ENCODE measurements at places on chromosomes 4 and X. TPM values are rescaled to one million over a fixed set of nuclear protein-coding genes. Genes with fewer than 3 reads are reported as not detected.

GRCh38 chr4:15451181-15451865 lies 18.4 kb upstream of the CC2D2A start:
- DNase-seq, result no peak

- no peak for DNase-seq
Observed at GRCh38 chr4:147093206-147093605, 147.5 kb upstream of the TTC29 start.

- no peak for DNase-seq
Observed at GRCh38 chr4:165297626-165298025, 29.8 kb upstream of the MSMO1 start.

DNA sequence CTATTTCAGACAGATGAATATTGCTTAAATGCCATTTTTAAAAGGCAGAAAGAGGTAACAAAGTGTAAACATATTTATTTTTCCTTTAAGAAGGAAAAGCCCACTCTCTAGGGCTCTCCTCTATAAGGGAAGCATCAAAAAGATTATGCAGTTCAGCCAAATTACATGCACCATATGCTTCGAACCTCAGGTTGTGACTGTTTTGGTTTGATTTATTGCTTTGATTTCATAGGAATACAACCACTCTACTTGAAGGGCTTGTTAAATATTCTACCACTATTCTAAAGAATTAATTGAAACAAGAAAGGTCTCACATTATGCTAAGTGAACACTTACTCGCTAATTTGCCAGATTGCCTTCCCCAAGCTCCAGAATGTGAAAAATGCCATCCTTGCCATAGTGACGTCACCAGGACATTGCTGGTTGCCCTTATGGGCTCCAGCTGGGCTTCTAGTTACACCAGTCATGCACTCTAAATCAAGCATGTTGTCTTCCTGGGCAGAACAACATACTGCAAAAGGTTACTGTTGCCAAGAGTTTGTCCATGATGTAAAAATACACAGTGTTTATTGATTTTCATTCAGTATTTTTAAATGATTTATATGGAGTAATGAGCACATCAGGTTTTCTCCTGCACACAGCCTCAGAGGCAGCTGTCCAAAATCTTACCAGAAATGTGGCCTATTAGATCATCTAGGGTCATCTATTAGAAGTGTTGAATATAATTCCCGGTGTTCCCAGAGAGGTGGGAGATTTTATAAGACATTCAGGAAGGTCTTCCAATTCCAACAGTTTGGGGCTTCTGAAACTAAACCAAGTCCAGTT lies 164.4 kb upstream of the RAPGEF2 start:
- DNase-seq, result no peak

DNA sequence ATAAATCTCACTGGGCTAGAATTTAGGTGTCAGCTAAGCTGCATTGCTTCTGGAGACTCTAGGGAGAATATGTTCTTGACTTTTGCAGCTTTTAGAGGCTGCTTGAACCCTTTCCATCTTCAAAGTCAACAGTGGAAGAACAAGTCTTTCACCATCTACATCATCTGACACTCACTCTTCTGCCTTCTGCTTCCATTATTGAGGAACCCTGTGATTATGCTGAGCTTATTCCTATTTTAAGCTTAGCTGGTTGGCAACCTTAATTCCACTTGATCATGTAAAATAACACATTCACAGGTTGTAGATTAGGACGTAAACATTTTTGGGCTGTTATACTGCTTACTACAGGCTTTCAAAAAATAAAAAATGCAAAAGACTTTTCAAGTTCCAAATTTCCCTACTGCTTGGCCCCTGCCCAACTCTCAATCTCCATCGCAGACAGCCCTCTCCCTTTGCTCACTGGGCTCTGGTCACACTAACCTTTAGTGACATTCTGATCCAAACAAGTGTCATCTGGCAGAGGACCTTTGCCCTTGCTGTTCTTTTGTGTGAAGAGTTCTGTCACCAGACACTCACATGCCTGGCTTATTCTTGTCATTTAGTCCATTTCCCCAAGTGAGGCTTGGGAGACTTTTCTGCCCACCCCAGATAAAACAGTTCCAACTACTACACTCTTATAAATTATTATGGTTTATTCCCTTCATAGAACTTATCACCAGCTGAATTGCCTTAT lies 1056.0 kb downstream of the STIM2 start:
- DNase-seq, result no peak

GRCh38 chr4:26503844-26504243 lies 13.6 kb upstream of the CCKAR start:
- no peak for DNase-seq

DNA sequence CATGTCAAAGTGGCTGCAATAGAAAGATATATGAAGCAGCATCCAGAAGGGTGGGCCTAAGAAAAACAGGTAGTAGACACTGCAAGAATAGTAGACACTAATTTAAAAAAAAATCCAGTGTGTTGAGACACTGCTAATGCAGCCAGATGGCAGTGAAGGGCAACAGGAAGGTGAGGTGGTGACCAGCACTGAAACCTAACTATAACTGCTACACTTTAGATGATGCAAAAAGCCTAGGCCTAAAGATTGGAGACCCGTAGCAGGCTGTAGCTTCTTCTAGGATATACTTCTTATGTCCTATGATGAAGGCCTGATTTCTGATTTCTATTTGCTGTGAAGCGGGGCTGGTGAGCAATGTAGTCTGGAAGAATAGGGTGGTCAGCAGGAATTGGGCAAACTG lies 38.7 kb upstream of the SH3KBP1 start:
- DNase-seq, result no peak

DNA sequence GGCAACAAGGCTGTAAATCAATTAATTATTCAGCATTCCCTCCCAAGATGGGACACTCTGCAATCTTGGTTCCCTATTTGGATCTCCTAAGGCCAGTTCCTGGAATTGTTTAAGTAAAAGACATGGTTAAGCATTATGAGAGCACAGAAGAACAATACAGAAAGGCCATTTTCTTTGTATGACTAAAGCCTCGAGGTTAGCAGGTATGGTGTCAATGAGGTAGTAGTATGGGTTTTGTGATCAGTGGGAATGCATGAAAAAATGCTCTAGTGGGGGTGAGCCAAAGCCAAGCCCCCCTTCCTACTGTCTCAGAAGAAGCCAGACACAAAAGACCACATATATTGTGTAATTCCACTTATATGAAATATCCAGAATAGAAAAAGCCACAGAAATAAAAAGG lies 61.7 kb upstream of the S100G start:
- no peak for DNase-seq

GRCh38 chr4:7630568-7631287 lies 196.0 kb upstream of the PSAPL1 start:
- no peak for DNase-seq

DNA sequence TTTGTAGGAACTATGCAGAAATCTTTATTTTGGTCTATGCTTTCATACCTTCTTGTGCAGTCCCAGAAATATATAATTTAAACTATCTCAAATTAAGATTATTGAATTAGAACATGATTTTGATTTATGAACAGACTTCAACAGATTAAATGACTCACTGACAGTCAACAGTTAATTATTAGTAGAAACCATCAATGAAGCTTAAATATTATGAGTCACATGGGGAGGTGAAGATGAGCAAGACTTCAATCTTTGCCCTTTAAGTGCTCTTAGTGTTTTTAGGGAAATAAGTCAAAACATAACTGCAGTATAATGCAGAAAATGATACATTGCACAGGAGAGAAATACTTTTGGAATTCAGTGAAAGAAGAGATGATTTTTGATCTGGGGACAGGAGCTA lies 81.5 kb upstream of the BMP3 start:
- DNase-seq, result no peak

GRCh38 chr4:75229806-75230570 lies 284.2 kb downstream of the RCHY1 start:
- no peak for DNase-seq

GRCh38 chr4:77132652-77133312 lies 24.2 kb upstream of the CCNG2 start:
- no peak for DNase-seq

Gene OCIAD1
- 132 TPM for total RNA-seq

Gene CPE
- 269 TPM for total RNA-seq

Gene RPS6KA6
- total RNA-seq, result 2.7 TPM

DNA sequence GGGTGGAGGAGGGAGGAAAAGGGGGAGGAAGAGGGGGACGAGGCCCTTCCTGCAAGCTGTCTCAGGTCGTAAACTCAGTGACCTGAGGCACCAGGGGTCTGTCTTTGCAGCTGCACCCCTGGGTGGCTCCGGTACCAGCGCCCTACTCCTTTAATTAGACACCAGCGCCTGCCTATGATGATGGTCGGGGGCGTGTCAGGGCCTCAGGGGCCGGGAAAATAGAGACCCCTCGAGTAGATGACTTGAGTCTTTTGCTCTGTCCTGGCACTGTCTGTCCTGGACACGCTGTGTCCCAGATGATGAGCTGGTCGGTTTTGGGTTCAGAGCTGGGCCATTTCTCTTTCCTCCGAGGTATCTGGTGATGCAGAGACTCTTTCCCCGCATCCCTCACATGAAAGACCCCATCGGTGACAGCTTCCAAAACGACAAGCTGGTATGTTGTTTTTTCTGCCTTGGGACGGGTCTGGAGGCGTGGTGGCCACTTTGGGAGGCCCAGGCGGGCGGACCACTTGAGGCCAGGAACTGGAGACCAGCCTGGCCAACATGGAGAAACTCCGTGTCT lies 11.2 kb downstream of the SLC25A6 start:
- DNase-seq, result peak; percentile 58

GRCh38 chr4:40536032-40536431 lies 93.6 kb downstream of the RBM47 start:
- no peak for DNase-seq

GRCh38 chrX:150941580-150941979 lies 41.6 kb upstream of the HMGB3 start:
- DNase-seq, result peak; percentile 30

- no peak for DNase-seq
Observed at GRCh38 chrX:9482408-9482807, 17.6 kb downstream of the TBL1X start.

DNA sequence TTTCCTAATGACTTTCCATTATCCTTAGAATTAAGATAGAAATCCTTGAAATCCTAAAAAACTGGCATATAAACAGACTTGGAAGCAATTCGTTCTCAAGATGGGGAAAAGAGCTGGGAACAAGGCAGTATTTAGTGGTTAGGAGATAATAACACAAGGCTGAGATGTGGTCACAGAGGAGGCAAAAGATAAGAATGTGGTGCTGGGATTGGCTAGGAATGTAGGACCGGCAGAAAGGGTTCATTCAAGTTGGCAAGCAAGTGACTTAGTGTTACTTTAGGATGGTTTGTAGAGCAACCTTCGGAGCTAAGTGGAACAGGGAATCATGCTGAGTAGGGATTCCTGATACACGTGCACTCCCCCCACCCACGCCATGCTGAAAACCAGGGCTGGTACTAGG lies 121.9 kb upstream of the RPS6KA3 start:
- DNase-seq, result no peak

- no peak for DNase-seq
Observed at GRCh38 chr4:173256825-173257224, 77.3 kb downstream of the HMGB2 start.

DNA sequence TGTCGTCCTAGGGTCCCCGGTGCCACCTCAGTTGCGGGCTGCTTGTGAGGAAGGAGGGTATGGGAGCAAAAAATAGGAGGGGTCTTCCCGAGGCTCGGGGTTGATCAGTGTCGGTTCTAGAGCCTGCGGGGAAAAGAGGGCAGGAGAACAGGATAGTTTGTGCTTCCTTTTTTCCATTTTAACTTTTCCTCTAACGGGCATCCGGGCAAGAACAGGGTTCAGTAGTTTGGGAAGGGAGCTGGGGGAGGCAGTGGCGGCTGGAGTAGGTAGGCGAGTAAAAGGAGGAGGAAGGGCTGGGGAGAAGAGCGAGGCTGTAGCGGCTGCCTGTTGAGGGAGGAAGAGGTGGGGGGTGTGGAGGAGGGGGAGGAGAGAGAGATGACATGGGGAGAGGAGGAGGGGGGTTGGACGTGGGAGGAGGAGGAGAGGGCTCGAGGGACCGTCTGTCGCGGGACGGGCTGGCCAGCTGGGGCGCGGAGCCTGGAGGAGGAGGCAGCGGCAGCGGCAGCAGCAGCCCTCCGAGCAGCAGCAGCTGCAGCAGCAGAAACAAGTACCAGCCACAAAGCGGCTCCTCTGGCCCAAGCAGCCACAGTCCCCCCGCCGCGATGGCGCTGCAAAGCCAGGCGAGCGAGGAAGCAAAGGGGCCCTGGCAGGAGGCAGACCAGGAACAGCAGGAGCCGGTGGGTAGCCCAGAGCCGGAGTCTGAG lies at the start of gene SLC16A2:
TSS of gene SLC16A2 (plus strand) at position 458 of the 704 bp plus-strand sequence. CDS start at position 603, 145 bp downstream.
- DNase-seq, result no peak

Gene VSIG1
- not detected for total RNA-seq

DNA sequence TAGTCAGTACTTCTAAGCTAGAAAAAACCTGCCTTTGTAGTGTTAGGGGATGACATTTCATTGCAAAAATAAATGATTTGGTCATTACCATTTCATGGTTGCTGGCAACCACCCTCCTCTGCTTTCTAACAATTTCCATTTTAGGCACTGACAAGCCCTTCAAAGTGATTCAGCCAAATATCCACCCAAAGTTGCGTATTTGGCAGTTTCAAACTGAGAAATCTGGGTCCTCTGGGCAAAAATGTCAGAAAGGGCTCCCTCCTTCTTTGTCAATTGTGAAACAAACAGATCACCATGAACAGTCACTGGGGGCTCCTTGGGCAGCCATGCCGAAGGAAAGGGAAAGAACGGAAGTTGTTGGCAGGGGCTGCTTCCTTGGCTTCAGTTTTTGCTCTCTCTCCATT lies 33.0 kb downstream of the PLAC1 start:
- DNase-seq, result no peak

- DNase-seq, result no peak
Observed at GRCh38 chr4:52588097-52588496, 71.0 kb downstream of the USP46 start.

DNA sequence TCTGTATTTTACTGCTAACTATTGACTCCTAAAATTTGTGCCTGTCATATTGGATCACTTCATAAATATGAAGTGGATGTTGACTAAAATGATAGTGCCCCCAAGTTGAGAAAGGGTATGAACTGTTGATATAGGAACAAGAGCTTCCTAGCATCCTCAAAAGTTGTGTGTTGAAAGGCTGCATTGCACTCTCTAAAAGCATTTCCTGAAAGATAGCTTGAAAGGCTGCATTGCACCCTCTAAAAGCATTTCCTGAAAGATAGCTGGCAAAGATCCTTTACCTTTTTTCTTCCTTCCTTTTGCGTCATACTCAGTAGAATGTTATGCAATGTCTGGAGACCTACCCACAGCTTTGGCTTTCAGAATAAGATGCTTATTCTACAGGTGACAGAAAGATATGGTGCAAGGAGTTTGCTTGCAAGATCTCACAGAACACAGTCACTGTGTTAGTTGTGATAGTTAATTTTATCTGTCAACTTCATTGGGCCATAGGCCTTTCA lies 274.6 kb upstream of the GALNTL6 start:
- DNase-seq, result no peak

- no peak for DNase-seq
Observed at GRCh38 chrX:34927866-34928265, 14.7 kb upstream of the FAM47B start.
